Activated effector memory CD4-positive, alpha-beta T cell treated with anti-CD3 and anti-CD28 coated beads, Interleukin-2, amount 50 U/mL, for 16 hours (primary cell): ENCODE measurements at places on chromosomes 2 and 18.
A peak's percentile ranks its signal among the peaks of the same experiment; 100 is the strongest.

- DNase-seq: no peak
These were observed 226.7 kb downstream of the ARHGAP15 start for GRCh38 chr2:143355870-143356269.

DNA sequence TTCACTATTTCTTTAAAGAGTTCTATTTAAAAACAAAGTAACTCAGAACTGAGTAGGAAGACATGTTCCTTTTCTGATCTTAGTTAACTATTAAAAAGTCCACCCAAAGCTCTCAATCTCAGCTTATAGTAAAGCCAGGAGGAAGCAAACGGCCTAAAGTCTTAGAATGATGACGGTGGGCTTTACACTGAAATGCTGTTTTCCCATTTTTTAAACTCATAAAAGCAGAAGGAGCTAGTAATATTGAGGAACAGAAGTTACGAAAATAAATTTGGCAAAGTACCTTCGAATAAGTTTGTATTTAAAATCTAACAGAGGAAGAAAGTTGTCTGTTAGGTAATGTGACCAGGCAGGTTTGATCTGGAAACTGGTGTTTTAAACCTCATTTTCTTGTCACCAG lies 111.1 kb downstream of the ZNF532 start:
- no peak for DNase-seq

DNA sequence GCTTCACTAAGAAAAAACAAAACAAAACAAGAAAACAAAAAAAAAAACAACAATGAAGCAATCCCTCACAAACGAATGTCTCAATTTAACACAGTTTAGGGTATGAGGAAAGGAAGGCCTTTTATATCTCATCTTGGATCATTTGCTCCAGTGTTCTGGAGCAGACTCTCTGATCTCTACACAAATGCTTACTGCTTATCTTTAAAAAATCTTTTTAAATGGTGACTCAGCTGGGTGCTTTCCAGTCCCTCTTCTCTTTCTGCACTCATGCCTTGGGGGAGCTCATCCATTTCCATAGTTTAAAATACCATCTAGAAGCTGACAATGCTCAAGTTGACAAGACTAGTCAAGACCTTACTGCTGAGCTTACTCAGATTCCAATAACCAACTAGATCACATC lies 56.2 kb downstream of the ETAA1 start:
- DNase-seq: no peak

- no peak for DNase-seq
These were observed 175.3 kb downstream of the GFPT1 start for GRCh38 chr2:69211686-69212085.

DNA sequence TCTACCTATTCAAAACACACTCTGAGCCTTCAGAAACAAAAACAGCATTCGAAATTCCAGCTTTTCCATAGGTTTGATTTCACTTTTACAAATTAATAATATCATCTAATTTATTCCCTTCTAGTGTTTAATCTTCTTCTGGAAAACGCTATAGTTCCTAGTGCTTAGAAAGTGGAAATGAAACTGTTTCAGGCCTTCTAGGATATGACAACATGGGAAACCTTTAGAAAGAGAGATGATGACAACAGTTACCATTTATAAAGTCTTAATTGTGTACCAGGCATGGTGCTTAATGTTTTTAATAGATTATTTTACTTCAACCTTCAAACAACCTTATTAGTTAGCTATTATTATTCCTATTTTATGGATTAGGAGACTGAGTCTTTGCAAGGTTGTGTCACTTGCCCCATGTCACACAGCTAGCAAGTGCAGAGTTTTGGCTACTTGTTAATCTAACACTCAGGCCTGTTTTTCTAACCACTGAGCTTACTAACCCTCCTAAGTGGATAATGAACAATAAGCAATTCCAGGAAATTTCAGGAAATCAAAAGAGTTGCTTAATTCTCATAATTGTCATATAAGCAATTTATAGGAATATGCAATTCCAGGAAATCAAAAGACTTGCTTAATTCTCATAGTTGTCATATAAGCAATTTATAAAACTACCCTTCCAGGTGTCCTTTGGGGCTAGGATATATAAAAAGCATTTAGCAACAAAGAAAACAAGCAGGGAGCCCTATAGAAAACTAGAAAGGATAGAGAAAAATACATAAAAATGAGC lies 206.0 kb downstream of the ZNF521 start:
- no peak for DNase-seq

GRCh38 chr18:49647496-49648168 lies 85.8 kb downstream of the LIPG start:
- DNase-seq: no peak

DNA sequence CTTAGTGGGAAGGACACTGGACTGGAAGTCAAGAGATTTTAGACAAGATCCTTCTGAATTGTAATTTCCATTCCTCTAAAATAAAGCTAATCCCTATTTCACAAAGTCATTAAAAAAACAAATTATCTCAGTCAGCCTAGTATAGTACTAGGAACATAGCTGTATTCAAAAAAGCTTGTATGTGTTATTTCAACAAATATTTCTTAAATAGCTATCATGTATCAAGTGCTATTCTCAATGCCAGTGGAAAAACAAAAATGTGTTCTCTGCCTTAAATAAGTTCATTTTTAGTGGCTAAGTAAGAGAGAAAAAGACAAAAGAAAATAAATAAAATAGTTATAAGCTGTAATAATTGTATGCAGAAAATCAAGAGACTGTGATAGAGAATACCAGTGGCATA lies 541.8 kb upstream of the CDH2 start:
- no peak for DNase-seq

GRCh38 chr2:37737507-37737906 lies 66.1 kb upstream of the CDC42EP3 start:
- no peak for DNase-seq

GRCh38 chr18:75066936-75067335 lies 142.0 kb downstream of the PTGR3 start:
- DNase-seq: no peak

GRCh38 chr2:145290986-145291385 lies 771.1 kb upstream of the ZEB2 start:
- no peak for DNase-seq

GRCh38 chr2:203806761-203807160 lies 60.8 kb upstream of the CTLA4 start:
- DNase-seq: no peak

DNA sequence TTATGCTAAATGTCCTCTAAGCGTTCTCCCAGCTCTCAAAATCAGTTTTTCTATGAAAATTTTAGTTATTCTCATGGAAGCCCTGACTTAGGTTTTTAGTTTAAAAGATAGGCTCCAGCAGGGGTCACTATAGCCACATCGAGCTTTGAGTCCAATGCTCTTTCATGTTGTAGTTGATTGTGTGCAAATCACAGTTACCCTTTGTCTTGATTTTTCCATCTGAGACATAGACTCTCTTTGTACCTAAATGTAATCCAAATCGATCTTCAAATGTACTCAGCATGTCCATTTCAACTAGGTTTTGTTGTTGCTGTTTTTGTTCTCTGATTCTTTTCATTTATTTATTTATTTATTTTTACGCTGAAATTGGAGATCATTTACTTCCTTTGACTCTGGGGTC lies 26.4 kb upstream of the MSTN start:
- peak; percentile 65 for DNase-seq

GRCh38 chr2:130744287-130745117 lies 10.8 kb upstream of the AMER3 start:
- DNase-seq: no peak

DNA sequence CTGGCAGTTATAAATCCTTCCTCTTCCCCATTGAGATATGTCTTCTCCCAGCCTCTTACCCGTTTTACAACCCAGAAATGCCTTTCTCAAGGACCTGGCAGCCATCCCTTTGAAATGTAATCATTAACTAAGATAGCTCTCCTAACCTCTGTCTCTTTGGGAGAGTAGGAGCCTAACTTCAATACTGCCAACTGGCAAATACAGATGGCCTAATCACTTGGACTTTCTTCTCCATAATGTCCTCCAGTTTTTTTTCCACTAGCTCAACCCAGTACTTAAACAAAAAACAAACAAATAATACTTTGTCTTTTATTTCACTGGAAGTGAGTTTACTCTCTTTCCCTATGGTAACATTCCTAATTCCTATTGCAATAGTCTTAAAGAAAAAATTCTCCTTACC lies 1391.1 kb downstream of the SUCLG1 start:
- DNase-seq: no peak

DNA sequence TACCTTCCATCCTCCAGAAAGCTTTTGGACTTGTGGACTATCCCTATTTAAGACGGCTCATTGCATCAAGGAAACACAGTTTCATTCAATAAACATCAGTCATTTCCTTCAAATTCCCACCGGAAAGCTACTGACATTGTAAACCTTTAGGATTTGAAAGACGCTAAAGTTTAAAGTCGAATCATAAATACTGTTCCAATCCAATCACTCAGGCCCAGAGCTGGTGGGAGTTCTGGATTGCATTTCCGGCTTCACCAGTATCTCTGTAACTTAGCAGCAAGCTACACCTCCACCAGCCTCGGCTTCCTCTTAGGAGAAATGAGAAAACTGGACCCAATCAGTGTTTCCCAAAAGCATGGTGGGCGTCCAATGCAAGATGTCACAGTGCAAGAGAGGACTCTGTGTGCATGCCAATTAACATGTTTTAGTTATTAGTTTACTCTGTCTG lies 1.6 kb downstream of the WDFY1 start:
- DNase-seq: no peak

- DNase-seq: no peak
These were observed 91.8 kb upstream of the RFX8 start for GRCh38 chr2:101566632-101567228.

DNA sequence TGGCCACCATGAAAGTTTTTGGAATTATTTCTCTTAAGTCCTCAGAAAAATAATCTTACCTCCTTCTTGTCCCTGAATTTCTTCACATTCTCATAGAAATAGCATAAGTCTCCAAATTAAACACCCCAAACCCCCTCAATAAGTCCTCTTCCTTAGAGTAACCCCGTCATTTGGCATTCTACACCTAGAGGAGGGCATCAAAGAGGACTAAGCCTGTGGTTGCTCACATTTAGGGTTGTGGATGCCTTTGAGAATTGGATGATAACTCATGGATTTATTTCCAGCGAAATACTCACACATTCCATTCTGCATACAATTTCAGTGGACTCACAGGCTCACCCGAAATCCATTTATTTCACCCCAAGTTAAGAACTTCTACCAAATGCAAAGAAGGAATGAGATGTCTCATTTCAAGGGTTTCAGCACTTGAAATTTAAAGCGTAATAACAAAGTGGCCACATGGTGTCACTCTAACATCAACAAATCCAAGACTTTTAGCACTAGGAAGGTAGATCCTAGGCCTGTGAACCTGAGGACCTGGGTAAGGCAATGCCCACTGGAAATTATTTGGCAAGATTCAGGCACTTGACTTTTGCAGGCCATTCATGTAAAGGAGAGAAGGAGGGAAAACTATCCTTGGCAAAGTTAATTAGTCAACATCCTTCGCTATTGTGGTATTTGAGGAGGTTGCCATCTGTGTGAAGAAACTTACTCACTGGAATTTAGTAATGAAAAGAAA lies 24.6 kb downstream of the DYTN start:
- no peak for DNase-seq

GRCh38 chr18:51070545-51070944 lies 40.5 kb downstream of the SMAD4 start:
- no peak for DNase-seq

DNA sequence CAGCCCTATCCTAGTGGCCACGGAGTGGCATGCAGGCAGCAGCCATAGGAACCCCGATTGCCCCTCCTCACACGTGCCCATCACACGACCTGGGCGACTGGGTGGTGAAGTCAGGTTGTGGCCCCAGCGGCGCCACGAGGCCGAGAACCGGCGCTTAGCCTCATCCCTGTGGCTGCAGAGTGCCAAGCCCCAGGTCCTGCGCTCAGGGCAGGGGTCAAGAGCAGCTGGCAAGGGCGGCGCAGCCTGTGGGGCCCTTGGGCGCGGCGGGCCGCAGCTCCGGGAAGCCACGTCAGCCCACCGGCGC lies 73.3 kb downstream of the RPIA start:
- no peak for DNase-seq
